ENCODE measurements at places on chromosomes 12 and 14.

DNA sequence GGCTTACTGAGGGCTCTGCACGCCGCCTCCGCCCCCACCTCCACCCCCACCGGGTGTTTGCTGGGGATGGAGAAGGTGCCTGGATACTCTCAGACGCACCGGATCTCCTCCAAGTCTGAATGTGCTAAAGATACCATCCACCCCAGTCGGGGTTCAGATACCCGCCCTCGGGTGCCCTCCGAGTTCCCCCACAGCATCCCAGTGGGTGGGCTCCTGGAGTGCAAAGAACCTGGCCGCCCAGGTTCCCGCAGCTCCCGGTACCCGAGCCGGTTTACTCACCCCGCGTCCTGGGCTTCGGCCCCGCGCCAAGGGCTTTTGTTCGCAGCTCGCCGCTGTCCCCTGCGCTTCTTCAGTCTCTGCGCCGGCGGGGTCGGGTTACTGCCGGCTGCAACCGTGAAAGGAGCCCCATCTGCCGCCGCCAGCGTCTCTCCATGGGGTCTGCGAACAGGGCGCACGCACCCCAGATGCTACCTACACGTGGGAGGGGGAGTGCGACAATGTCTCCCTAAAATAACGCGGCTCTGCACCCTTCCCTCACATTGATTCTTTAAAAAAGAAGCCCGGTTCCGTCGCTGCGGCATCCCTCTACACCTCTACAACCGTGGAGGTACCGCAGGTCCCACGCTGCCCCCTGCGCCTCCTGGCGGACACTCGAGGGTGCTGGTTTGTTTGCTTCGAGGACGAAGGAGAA lies at the start of gene CCDC177:
Gene CCDC177, minus strand, starts transcription at position 609 of the 691 bp plus-strand sequence. CDS start 1,249 bp downstream, outside the sequence.
- DNase-seq = peak; percentile 48

DNA sequence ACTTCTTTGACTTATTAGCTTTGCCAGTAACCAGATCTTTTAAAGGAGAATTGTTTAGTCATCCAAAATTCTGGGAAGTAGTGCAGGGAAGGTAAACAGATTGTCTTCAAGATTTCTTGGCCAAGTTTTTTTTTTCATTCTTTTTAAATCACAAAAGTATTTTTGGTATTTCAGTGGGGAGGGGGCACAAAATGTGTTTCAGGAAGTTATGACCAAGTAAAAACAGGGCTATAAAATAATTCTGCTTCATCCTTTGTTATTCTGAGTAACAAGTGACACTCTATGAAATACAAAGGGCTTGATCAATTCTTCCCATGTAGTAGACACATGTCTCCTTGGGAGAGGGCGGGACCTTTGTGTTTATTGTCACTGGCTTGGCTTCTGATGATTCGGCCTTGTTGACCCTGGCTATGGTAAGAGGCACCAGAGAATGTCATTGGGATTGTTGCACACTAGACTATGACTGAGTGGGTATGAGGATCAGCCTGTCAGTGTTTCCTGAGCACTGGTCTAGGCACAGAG lies 55.4 kb downstream of the SUSD6 start:
- no peak for DNase-seq

GRCh38 chr14:103206836-103207387 lies 83.7 kb downstream of the TNFAIP2 start:
- DNase-seq = no peak

- DNase-seq = no peak
Observed at GRCh38 chr12:45166056-45166455, 49.8 kb upstream of the ANO6 start.

- no peak for DNase-seq
Observed at GRCh38 chr14:44165286-44165685, 341.8 kb downstream of the FSCB start.

GRCh38 chr12:95100264-95101190 lies 27.1 kb upstream of the NR2C1 start:
- no peak for DNase-seq

DNA sequence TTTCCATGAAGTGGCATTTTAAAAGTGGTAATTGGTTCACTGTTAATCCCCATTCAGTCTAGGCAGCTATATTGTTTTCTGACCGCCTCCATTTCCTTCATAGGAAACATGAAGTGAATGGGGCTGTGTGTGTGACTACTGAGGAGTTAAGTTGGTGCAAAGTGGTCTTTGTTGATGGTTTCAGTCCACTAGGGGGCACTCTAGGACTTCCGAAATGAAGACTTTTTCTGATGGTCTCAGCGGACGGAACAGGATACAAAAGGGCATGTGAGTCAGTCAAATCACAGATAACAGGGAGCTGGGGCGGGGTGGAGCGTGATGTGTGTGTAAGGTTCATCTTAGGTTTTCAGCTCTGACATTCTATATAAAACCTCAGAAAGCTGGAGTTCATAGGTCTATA lies 240.1 kb upstream of the OR4E1 start:
- peak; percentile 28 for DNase-seq

DNA sequence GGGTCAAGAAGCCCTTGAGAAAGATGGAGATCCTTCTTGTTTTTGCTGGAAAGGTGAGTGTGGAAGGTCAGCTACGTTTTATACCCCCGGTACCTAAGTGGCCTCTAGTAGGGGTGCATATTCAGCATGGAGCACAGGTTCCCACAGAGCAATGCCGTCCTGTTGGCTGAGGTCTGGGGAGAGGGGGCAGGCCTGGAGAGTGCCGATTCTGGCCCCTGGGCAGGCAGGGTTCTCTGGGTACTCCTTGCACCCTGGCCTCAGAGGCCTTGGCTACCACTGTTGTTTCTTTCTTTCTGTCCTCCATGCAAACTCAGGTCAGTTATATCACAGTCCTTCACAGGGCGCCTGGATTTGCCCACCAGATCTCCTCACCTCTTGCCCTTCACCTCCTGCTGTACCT lies 8.5 kb downstream of the RBP5 start:
- no peak for DNase-seq

GRCh38 chr14:95477411-95478269 lies 38.8 kb downstream of the SYNE3 start:
- DNase-seq = no peak

GRCh38 chr12:97461553-97461952 lies 1.1 kb upstream of the RMST start:
- no peak for DNase-seq

- no peak for DNase-seq
Observed at GRCh38 chr14:73189651-73190050, 47.7 kb upstream of the PAPLN start.

GRCh38 chr12:121748218-121748570 lies 35.6 kb downstream of the TMEM120B start:
- no peak for DNase-seq

DNA sequence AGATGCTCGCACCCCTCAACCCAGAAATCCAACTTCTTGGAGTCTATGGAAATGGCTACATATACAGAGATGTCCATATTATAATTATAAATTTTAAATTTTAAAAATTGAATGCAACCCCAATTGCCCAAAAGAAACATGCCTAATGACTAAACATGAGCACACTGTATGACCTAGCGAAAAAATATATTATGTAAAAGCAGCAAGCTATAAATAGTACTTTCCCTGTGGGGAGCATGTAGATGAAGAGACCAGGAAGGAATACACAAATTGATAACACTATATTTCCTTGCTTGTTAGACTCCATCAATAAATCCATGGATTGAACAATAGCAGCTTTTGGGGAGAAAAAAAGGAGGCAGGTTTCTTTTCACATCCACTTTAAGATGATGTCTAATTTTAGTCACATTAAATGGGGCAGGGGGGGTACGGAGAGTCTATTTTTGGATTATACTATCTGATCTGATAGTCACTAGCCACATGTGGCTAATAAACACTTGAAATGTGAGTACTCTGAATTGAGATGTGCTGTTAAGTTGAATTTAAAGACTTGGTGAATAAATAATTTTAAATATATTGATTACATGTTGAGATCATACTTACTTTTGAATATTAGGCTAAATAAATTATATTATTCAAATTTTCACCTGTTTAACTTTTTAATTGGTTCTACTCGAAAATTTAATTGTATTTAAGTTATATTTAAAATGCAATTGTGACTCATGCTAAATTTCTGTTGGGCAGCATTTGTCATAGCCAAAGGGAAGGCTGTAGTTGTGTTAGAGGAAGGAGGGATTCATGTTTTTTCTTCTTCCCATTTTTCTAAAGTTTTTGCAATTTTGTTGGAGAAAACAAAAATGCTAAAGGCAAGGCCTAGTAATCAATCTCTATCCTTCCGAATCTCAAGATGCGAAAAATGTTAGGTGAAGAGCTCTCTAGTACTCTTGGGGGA lies 17.5 kb downstream of the MAX start:
- DNase-seq = no peak

- no peak for DNase-seq
Observed at GRCh38 chr14:93121030-93121834, 5.5 kb upstream of the ITPK1 start.

DNA sequence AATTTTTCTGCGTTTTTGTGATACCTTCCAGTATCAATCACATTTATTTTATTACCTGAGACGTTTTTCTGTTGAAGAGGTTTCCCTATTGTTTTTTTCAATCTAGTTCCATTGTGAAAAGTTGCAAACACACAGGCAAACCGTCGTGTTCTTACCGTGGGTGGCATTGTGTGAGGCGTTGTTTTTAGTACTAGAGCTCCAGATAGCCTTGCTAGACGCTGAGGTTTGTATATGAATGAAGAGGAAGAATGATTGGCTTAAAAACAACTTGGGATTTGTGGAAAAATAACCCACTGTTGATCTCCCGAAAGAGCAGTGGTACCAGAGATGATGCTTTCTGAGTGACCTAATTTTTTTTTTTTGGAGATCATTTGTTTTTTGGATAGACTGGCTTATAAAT lies 1.0 kb downstream of the SOCS4 start:
- no peak for DNase-seq

- DNase-seq = no peak
Observed at GRCh38 chr14:21343035-21343794, 40.6 kb downstream of the SUPT16H start.

GRCh38 chr12:54522243-54522642 lies 24.7 kb downstream of the NCKAP1L start:
- DNase-seq = no peak

GRCh38 chr14:58797010-58797429 lies 159.3 kb downstream of the DACT1 start:
- DNase-seq = no peak

DNA sequence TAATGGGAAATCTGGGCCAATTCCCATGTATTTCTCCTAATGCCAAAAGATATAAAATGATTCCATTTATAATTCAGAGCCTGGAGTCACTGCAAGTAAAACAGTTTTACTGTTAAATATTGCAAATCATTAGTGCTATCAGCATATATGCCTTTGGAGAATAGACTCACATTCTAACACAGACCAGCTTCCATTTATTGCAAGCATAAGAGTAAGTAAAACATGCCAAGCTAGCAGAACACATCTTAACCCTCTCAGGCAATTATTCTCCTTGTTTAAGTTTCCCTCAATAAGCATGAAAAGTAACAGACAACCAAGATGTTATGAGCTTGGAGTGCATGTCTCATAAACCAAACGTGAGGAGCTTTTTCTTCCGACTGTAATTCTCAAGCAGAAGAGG lies 173.9 kb upstream of the GRIP1 start:
- DNase-seq = no peak

- DNase-seq = no peak
Observed at GRCh38 chr14:31867570-31867969, 209.5 kb upstream of the ARHGAP5 start.

GRCh38 chr14:72925171-72925759 lies 999 bp upstream of the DCAF4 start:
- no peak for DNase-seq

- no peak for DNase-seq
Observed at GRCh38 chr12:46184798-46185595, 83.8 kb downstream of the SLC38A1 start.

DNA sequence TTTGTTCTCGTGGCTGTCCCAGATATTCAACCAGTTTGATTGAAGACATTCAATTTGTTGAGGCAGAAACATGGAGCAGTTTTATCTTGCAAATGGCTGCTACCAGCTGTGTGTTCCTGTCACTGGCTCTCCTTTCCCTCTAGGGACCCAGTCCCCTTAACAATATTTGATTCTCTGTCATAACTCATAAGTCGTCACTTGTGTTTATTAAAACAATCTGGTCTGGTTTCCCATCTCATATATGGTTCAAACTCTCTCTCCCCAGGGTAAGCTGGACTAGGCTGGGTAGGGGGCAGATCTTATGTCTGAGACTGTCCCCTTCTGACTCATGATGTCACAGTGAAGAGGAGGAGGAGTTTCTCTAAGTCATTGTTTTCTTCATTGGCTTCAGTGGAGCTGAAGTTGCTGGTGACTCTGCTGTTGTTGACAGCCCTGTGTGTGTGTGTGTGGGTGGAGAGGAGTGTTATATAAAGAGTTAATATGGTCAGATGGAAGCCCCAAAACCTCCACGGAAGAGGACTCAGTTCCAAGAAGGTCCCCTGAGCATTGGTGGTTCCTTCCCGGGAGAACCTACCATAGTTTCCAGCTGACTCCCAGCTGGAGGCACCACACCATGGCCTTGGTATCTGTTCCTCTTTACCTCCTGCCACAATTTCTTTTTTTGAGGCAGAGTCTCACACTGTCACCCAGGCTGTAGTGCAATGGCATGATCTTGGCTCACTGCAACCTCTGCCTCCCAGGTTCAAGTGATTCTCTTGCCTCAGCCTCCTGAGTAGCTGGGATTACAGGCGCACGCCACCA lies 16.1 kb upstream of the GNG2 start:
- DNase-seq = no peak

DNA sequence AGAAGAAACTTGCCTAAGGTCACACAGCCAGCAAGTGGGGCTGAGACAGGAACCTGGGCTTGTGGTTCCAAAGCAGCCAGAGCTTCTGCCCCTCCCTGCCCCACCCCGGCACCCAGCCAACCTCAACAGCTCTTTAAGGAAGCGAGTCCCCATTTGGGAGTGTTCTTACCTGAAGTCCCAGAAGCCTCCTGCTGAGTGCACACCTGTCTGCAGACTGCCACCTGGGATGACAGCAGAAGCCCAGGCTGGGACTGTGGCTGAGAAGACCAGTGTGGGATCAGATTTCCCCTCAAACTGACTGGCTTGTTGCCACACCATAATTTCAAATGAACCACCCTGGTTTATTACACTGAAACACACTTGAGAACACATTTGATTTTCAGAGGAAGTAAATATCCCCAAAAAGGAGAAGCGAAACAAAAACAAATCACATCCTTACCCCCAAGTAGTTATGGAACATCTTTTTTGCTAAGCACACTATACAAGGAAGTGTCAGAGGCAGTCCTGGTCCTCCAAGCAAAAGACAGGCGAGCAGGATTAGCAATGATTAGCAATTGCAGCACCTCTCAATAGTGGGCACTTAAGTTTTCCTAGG lies 6.3 kb upstream of the RIN3 start:
- DNase-seq = no peak

- no peak for DNase-seq
Observed at GRCh38 chr14:77914073-77914721, 114.3 kb downstream of the ADCK1 start.

- no peak for DNase-seq
Observed at GRCh38 chr12:131195796-131196195, 242.1 kb downstream of the ADGRD1 start.

DNA sequence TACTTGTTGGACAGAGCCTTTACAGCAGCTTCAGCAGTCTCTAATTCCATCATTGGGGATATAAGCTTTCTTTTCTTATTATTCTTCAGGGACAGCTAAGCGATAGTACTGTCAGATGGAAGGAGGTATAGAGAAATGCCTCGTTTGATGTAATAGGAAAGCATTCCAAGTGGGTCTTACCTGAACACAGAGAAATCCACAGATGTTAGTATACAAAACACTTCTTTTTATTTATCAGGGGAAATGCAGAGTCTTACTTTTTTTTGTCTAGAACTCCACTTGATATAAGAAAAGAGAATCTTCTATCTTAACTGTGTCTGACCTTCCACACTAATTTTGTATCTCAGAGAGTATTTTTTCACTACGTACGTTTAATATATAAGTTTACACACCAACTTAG lies 1.9 kb downstream of the SYT1 start:
- DNase-seq = no peak

All from activated T-helper 1 cell treated with anti-CD3 and anti-CD28 coated beads, Interleukin-2, amount 50 U/mL, for 16 hours (primary cell).